ENCODE measurements at places on chromosomes 12 and 14.

DNA sequence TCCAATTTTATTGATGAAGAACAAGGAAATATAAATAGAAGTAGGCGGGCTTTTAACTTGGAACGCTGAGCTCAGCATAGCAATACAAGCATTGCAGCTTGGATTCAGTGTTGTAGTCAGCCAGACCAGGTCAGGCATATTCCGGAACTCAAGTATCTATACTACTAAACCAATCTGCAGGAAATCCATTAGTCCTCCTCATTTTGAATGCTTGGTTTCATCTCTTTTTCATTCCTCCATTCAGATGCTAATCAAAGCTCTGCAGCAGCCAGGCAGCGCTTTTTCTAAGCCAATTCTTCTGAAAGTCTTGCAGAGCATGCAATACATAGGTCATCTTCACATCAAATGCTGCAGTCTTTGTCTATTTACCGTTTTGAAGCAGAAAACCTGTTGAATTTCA lies 49.0 kb downstream of the KIF21A start:
- no peak for DNase-seq

DNA sequence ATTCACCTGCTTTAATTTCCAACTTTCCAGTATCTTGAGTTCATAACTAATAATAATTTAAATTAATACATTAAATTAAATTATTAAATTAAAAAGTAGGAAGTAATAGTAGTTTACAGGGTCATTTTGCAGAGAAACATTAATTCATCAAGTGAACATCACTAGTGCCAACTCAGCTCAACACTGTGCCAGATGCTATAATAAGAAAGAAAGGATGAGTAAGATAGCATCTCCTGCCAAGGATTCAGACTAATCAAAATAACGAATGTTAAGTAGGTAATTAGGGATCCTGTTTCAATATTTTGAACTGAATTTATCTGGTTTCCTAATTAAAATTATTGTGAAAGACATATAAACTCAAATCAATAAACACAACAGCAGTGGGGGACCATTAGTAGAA lies 596.7 kb downstream of the SLC6A15 start:
- DNase-seq, result no peak

GRCh38 chr14:72796935-72797334 lies 97.0 kb downstream of the DPF3 start:
- DNase-seq, result no peak

DNA sequence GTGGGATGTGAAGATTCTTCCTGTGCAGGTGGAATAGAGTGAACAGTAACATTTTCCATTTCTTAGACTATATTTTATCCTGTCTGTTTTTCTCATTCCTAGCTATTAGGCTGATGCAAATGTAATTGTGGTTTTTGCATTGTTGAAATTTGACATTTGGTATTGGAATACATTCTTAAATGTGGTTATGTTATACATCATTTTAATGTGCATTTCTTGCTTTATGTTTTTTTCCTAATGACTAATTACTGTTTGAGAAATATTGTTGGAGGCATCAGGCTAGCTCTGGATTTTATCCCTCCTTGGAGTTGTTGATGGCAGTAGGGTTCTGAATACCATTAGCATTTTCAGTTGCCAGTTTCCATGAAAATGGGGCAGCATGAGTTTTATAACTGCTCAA lies 75.9 kb upstream of the GNG2 start:
- DNase-seq, result no peak

DNA sequence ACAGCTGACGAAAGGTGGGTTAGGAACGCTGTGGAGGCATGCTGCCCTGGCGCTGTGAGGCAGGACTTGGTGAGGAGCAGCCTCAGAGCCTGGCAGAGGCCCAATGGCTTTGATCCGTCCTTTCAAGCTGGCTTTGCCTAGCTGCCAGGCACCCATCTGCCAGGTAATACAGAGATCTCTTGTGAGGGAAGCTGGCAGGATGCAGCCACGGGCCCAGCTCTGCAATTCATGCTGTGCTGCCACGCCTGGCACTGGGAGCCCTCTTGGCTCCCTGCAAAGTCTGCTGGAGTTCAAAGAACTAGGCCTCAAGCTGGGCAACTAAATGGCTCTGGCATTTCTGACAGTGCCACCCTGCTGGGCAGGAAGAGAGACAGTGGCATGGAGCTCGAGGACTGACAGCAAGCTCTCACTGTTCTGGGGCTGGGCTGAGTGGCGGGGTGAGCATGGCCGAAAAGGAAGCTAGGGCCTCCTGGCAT lies 18.7 kb downstream of the IQSEC3 start:
- no peak for DNase-seq

DNA sequence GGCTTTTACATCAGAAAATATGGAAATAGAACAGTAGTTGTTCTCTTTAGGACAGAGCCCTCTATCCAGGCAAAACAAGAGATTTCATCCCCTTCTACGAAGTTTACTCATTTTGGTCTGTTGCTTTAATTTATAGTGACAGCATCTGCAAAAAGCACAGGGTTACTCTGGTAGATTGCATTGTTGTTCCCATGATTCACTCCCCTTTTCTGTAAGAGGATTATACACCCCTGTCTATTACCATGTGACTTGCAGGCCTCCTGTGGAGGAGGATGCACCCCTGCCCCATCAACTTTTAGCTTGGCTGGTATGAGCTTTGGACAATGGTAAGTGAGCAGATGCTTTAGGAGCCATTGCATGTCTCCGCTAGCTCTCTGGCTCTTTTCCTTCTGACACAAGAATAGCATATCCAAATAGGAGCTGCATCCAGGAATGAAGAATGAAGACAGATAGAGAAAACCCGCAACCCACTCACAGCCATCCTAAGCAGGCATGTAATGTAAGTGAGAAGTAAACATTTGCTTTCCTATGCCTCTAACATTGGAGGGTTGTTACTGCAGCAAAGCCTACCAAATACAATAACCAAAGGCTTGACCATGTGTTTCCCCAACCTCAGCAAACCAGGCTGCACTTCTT lies 304.2 kb downstream of the AKAP6 start:
- no peak for DNase-seq

GRCh38 chr12:2083008-2083407 lies 30.2 kb downstream of the CACNA1C start:
- DNase-seq, result no peak

GRCh38 chr14:36556811-36557433 lies 25.5 kb downstream of the NKX2-8 start:
- DNase-seq, result peak; percentile 63

DNA sequence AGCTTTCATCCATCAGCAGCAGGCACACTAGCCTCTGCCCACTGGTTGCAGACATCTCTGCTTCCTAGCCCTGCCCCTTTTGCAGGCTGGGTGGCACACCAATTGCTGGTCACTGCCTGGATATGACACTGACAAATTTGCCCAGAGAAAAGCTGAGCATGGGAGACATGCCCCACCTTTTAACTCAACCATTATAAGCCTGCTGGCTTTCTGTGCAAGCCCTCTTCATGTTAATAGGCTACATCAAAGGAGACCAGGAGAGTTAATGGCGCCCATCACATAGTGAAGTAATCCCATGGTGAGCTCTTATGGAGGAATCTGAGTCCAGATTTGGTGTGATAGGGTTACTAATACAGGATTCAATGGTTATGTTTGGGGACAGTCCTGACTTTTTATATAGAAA lies 139.2 kb downstream of the KICS2 start:
- DNase-seq, result peak; percentile 40

- no peak for DNase-seq
Measured at GRCh38 chr12:132208153-132208823, 64.0 kb downstream of the NOC4L start.

Measured in NCI-H1105 (cell line).